Kidney capillary endothelial cell (primary cell): ENCODE measurements at places on chromosomes 1 and 21.

DNA sequence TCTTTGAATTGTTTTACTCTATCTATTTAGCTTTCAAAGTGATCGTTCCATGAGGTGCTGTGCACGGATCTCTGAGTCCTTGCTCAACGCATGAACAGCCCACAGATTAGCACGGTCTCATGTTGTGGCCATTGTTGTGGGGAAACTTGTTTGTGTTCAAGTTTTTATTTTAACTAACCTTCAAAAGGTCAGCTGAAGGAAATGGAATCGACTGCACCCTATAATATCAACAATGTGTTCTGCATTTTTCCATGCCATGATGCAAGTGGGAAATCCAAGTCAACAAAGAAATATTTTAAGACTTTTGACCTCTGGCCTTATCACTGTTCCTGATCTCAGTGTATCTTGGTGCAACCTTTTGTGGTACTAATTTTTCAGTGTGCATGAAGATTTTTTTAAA is 6.1 kb downstream of the SH2D1B start:
- no peak for DNase-seq

- DNase-seq: no peak
Measured at GRCh38 chr1:154842635-154843034, 27.4 kb downstream of the KCNN3 start.

- no peak for DNase-seq
Measured at GRCh38 chr1:39262802-39263201, 58.3 kb downstream of the MACF1 start.

DNA sequence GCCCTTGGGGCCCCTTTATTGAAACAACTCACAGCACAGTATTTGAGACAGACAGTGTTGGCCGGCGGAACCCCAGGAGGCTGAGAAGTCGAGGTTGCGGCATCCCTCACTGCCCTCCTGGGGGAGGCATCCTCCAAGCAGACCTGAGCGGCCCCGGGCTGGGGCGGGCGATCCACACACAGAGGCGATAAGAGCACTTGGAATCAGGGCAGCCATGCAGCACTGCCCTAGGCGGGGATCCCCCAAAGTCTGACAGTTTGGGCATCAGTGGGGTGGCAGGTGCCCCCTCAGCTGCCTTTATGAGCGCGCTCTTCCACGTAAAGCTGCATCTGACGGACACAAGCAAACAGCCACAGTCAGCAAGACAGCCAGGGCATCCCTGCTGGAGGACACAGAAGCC is 6.5 kb downstream of the MAD2L2 start:
- DNase-seq: no peak

DNA sequence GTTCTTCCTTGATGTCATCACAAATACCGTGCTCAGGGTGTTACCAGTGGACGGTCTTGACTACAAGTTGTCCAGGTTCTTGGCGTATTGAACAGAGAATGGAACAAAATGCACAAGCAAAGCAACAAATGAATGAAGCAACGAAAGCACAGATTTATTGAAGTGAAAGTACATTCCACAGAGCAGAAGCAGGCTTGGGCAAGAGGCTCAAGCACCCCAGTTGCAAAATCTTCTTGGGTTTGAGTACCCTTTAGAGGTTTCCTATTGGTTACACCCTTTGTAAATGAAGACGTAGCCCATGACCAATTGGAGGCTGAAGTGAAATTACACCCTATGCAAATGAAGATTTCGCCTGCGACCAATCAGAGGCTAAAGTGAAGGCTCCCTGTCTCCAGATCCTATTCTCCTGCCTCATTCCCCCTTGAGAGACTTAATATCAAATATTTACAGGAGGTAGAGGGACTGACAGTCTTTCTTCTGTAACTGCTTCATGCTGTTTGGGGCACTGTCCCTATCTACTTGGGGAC is 38.3 kb downstream of the YY1AP1 start:
- no peak for DNase-seq

DNA sequence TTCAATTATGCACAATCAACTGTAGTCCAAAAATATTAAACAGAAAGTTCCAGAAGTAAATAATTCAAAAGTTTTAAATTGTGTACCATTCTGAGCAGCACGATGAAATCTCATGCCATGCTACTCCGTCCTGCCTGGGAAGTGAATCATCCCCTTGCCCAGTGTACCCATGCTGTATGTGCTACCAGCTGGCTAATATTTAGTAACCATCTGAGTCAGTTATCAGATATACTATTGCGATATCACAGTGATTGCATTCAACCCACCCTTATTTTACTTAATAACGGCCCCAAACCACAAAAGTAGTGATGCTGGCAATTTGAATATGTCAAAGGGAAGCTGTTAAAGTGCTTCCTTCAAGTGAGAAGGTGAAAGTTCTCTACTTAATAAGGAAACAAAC is 56.2 kb downstream of the EVI5 start:
- no peak for DNase-seq

DNA sequence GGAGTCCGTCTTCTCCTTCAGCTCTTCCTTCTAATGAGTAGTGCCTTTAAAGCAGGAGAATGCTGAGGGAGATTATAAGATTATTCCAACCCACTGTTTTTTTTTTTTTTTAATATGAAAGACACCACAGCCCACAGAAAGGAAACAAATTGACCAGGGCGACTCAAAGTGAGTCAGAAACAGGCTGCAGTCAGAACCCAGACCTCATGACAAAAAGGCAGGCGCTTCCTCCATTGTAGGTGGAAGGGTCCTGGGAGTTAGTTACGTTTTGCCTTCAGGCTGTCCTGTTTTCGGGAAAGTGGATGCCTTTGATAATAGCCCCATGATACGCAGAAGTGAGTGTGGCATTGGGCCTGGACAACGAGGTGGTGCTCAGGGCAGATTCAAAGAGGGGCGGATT is 21.0 kb downstream of the PLXNA2 start:
- DNase-seq: no peak

- no peak for DNase-seq
Measured at GRCh38 chr1:6724517-6725141, 23.0 kb upstream of the DNAJC11 start.

DNA sequence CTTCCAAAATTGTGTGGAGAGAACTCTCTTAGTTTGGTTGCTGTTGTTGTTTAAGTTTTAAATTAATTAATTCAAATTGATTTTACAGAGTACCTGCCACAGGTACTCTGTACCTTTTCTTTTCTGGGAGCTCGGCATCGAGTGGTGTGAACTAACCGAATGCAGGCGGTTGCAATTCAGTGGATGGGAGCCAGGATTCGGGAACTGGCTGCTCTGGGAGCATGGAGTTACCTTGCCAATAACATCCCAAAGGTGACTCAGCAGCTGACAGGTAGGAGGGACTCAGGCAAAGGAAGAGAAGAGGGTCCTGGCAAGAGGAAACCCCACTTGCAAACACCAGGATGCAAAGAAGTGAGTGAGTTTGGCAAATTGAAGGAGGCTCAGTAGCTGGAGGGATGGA is 24.7 kb upstream of the KANK4 start:
- DNase-seq: no peak

DNA sequence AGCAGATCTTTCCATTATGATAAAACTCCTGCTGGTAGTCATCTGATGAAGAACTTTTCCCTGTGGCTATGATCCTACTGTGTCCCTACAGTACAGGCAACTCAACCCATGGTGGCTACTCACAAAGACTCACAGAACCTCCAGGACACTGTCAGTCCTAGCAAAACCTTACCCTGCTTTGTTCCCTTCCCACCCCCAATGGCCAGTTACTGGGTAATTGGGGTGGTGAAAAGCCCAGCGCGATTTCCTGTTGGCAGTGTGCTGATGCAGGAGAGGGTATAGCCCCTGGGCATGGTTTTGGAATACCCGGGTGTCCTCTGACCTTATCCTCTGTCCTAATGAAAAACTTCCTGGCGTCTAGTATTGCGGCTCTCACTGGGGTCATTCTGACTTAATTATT is 533 bp upstream of the RGL1 start:
- no peak for DNase-seq

GRCh38 chr21:35587841-35588380 is 472.4 kb downstream of the SETD4 start:
- DNase-seq: no peak

DNA sequence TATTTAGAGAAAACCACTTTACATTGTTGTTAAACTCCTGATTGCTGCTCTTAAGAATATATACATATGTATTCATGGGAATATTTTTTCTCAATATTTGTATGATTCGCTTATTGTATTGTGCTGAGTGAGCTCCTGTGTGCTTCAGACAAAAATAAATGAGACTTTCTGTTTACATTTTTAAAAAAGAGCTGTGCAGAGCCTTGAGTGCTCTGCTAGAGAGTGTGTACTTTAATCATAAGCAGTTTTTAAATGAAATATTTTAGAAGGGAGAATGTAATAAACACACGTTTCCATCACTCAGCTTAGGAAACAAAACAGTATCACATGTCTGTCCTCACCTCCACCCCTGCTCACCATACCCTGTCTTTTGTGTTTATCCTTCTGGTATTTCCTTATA is 9.7 kb downstream of the PTPN14 start:
- no peak for DNase-seq

GRCh38 chr1:156487862-156488261 is 12.7 kb downstream of the MEF2D start:
- no peak for DNase-seq

DNA sequence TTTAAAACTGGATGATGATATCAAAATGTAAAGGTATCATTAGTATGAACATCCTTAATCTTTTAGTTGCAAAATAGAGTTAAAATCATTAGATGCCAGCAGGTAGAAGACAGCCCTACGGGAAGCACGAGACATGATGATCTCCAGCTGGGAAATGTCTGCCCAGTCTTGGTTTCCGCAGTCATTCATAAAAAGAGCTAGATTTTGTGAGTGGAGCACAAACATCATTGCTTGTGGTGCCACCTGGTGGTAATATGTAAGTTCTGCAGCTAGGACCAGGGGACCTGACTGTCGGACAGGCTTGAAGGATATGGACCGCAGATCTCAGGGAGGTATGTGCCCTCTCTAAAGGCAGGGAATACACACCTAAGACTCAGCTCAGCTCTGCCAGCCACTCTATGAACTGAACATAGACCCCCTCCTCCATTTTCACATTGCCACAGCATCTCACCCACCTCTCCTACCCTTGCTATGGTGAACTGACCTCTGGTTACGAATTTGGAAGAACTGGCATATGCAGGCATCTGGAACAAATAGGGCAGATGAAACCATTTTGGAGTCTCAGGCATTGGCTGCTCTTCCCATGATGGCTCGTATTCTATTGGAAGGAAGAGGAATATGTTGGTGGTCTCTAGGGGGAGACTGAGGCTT is 9.2 kb downstream of the FCMR start:
- DNase-seq: peak; percentile 68

DNA sequence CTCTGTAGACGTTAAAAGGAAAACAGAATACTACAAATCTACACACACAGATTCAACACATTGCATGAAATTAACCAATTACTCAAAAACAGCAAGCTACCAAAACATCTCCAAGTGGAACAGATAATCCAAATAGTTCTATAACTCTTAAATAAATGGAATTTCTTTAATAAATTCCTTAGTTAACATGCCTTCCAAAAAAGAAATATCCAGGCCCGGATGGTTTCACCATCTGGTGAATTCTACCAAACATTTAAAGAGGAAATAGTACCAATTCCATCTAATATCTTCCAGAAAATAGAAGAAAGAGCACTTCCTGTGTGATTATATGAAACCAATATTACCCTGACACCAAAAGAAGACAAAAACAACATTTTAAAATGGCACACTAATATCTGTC is 52.8 kb upstream of the COL6A2 start:
- DNase-seq: no peak

GRCh38 chr1:203447151-203447550 is 28.5 kb upstream of the PRELP start:
- no peak for DNase-seq

DNA sequence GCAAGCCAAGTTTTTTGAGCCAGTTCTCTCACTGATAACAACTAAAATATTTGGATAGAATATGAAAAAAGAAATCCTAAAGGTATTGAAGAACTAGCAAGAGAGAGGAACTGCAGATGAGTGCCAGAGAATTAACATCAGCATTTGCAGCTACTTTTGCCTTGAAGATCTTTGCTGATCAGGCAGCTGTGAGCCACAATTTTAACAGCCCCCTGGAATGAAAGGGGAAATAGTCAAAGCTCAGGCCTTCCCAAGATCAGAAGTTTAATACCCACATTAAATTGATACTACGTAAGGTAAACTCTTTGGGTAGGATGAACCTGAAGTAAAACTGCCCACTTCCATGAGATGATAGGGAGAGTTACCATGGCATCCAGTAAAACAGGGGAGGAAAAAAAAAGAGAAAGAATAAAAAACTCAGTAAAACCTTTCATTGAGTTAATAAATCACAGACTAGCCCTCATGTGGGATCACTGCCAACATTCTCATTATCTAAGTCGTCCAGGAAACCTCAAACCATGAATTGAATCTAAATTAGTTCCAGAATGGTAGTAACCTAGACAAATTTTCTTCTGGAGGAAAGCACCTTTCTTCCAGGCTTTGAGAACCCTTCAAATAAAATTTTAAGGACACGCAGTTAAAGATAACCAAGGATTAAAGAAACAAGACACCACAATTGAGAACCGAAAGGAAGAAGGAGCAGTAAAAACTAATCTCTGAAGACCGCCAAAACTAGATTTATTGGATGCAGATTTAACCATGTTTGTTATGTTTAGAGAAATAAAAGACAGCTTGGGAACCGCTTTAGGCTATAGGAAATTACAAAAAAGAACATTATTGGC is 28.3 kb downstream of the SCP2 start:
- no peak for DNase-seq

GRCh38 chr1:75707191-75707590 is 17.3 kb upstream of the ACADM start:
- DNase-seq: no peak

DNA sequence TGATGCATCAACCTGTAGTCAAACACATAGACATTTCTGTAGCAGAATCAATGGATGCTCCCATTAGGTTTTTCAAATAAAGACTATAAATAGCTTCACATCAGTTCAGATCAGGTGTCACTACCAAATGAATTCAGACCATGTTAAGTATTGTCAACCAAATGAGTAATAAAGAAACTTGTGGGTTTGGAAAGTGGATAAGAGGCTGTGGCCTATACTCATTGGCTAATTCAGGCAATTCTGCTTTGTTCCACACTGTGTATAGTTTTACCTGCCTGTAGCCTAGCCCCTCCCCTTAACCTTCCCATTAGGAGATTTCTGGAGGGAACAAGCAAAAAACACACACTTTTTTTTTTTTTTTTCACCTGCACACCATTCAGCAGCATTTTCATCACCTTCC is 321.2 kb downstream of the HLX start:
- DNase-seq: no peak
